ENCODE measurements at places on chromosomes 3 and 15.

DNA sequence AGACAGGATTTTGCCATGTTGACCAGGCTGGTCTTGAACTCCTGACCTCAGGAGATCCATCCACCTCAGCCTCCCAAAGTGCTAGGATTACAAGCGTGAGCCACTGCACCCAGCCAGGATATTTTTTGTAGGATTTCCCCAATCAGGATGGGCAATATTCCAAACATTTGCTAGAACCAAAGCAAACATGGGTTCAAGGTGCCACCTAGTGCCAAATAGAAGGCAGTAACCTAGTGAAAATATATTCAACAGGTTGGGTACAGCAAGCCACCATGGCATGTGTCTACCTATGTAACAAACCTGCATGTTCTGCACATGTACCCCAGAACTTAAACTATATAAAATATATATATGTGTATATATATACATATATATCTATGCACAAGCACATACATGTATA, 185.9 kb upstream of the CADM2 start:
- DNase-seq = no peak

- no peak for DNase-seq
These were observed 2.1 kb upstream of the POLR2M start for GRCh38 chr15:57704441-57704840.

- DNase-seq = no peak
These were observed 150.4 kb upstream of the SATB1 start for GRCh38 chr3:18575573-18575972.

- DNase-seq = no peak
These were observed 27.8 kb upstream of the POLG start for GRCh38 chr15:89362203-89363101.

DNA sequence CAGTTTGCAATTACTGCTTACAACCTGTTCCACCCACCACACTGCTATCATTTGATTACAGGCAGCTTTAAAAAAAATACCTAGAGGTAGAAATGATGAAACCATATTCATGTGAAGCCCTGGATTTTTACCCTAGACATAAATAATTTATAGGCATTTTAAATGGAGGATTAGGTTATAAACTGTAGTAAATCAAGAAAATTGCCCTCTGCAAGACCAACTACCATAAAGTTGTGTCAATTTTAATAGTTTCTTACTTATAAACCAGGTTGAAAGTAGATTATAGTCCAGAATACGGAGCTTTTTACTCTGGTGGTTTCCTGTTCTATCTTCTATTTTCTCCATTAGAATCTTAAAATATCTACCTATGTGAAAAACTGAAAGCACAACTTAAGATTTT, 13.9 kb downstream of the TNIK start:
- no peak for DNase-seq

GRCh38 chr15:39786447-39787056, 3.9 kb upstream of the FSIP1 start:
- DNase-seq = peak; percentile 5

DNA sequence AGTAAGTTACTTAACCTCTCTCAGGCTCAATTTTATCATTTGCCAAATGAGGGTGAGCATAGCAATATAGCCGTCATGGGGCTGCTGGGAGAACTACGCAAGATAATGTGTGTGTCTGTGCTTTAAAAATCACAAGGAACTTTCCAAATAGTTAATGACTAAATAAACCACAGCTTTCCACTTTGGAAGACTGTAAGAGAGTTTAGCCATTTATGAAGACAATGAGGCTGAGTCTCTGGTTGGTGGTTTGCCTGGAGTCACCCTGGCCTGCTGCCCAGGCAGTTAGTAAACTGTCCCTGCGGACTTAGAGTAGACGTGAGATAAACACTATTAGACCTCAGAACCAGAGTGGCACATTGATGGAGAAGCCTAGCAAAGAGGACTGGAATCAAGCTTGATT, 357.7 kb downstream of the CLSTN2 start:
- DNase-seq = peak; percentile 76
